ENCODE measurements at places on chromosomes 11 and 22.

- no peak for DNase-seq
These were observed 362.1 kb upstream of the PDGFD start for GRCh38 chr11:104526006-104526405.

DNA sequence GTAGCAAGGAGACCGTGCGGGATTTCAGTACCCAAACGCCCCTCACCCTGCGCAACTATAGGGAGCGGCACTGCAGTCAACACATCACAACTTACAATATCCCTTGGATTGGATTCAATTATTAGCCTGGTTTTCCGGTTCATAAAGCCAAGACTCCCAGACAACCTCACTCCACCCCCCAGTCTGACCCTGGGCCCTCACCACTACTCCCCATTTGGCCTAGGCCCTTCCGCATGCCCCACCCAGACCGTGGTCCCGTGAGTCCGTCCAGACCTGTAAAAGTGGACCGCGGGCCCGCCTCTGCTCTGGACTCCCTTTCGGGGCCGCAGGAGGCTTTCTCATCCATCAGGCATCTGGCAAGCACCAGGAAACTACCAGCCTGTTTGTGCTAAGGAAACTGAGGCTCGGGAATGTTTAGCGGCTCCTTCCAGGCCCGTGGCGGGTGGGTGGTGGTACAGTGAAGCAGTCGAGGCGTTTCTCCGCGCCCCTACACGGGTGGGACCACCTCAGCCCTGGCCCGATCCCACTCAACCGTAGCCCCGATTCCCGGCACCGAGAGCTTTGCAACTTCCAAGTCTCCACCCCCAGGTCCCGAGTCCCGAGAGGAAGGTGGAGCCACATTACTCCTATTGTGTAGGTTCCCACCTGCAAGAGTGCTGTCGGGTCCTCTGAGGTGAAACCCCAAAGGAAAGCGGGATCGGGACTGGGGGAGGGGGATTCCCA is 679 bp upstream of the DPP3 start:
- no peak for DNase-seq

- no peak for DNase-seq
These were observed 45.7 kb downstream of the CYTH4 start for GRCh38 chr22:37328017-37328416.

- DNase-seq: no peak
These were observed 2.9 kb downstream of the SYVN1 start for GRCh38 chr11:65131417-65131776.

DNA sequence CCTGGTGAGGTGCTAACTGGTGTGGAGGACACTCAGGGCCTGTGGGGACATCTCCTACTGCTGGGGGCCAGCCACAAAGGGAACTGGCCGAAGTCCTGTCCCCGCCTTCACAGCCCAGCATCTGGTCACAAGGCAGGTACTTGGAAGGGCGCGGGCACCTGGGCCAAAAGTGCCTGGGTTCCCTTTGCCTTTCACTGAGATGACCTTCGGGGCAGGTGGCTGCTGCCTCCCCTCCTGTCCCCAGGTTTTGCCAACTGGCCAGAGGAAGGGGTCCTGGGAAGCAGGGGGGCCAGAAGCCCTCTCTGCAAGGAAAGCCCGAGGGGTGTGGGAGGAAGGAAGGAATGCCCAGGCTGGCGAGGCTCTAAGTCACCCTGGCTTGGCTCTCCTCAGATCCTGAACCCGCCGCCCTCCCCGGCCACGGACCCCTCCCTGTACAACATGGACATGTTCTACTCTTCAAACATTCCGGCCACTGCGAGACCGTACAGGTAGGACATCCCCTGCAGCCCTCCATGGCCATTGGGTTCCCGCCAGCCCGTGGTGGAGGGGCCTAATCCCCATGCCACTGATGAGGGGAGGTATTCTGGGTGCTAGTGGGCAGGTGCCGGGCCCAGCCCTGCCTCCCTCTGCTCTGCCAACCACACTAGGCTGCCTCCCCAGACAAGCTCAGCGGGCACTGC is 14.4 kb upstream of the PPP6R3 start:
- no peak for DNase-seq

DNA sequence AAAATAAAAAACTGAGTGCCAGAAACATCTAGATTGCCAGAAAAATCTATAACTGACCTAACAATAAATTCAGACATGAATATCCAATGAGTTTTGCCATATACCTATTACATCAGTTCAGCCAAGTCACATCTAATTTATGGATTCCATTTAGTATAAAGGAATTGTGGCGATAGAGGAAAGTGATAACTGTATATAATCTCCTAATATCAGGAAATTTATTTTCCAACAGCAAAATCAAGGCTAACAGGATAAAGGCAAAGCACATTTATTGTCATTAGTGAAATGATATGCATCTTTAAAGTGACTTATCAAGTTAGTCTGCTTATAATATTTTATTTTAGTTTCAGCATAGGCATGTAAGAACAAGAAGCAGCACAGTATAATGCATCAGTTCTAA is 298.2 kb upstream of the PITPNB start:
- DNase-seq: no peak

Data from CD8-positive, alpha-beta T cell (primary cell).